Brain (organoid and tissue), 16 donors: ENCODE measurements at places on chromosomes 5 and 9.

- peak; percentile 85 for DNase-seq
Observed at GRCh38 chr5:79513308-79513703, 628 bp downstream of the HOMER1 start.

- no peak for DNase-seq
Observed at GRCh38 chr9:97553141-97553540, 51.7 kb downstream of the TMOD1 start.

DNA sequence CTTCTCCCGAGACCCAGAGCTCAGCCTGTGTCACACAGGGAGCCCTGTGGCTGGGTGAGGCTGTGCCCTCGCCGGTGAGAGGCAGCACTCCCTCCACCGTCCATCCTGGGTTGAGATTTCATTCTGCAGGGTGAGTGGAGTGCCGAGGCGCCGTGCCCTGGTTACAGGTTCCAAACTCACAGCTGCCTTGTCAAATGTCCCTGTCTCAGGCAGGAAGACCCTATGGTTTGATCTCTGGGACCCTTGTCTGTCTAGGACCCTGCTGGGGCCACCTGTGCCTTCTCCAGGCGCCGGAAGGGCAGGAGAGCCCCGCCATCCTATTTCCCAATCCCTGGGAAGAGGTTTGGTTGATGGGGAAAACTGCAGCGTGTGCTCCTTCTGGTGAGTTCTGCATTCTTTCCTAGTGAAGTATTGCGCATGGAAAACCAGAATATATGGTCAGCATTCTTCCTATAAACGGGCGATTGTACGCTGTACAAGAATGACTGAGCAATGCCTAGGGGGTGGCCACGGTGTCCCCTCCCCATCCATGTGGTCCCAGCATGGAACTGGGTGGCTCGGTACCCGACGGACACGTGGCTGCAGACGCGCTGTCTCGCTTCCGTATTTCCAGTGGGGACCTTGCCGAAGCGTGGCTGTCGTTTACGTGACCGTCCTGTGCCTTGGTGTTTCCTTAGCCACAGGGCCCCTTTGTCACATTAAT, 95.9 kb upstream of the COL5A1 start:
- no peak for DNase-seq

- DNase-seq, result no peak
Observed at GRCh38 chr5:80761966-80762365, 107.2 kb upstream of the DHFR start.

- DNase-seq, result no peak
Observed at GRCh38 chr9:2231101-2231500, 216.0 kb downstream of the SMARCA2 start.

DNA sequence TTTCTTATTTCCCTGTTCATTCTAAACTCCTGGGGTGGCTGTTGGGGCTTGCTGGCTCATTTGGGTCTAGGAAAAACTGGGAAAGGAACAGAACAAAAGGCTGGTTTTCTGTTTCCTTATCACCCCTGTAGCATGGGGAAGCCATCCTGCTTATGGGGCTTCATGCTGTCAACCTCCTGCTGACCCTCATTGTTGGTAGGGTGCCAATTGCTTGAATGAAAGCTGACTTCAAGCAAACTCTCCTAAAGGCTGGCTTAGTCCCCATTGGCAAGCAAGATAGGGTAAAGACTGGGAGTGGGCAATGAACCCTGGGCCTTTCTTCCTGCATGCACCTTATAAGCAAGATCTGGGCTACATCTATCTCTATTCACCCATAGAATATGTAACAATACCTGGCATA, 511.6 kb downstream of the DMAC1 start:
- DNase-seq, result no peak

- DNase-seq, result no peak
Observed at GRCh38 chr5:145220481-145220880, 614.7 kb downstream of the PRELID2 start.

- DNase-seq, result no peak
Observed at GRCh38 chr5:38483805-38484398, 72.5 kb downstream of the LIFR start.

DNA sequence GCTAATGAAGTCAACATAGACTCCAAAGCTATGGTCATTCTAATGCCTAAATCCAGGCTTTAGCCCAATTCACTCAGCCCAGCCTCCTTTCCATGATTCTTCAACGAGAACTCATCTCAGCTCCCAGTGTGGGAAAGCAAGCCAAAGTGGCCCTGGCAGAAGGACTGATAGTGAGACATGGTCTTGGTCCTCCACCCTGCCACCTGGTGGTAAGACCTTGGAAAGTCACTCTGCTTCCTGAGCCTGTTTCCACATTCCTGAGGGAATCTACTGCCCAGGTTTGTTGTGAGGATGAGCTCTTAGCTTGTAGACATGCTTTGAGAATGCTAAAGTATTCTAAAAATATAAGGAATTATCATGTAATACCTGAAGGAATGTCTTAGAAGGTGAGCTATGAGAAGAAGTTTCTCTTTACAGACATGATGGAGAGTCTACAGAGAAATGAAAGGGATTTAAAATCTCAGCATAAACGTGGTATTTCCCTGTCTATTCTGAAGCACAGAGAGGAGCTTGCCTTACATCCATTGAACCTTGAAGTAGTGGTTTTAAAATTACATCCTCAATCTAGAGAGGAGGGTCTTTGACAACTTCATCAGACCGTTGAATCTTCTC, 173.5 kb downstream of the TRIM32 start:
- peak; percentile 61 for DNase-seq

- DNase-seq, result peak; percentile 37
Observed at GRCh38 chr5:77129391-77129990, 42.4 kb upstream of the ZBED3 start.

- no peak for DNase-seq
Observed at GRCh38 chr5:170945275-170945674, 83.5 kb downstream of the RANBP17 start.

DNA sequence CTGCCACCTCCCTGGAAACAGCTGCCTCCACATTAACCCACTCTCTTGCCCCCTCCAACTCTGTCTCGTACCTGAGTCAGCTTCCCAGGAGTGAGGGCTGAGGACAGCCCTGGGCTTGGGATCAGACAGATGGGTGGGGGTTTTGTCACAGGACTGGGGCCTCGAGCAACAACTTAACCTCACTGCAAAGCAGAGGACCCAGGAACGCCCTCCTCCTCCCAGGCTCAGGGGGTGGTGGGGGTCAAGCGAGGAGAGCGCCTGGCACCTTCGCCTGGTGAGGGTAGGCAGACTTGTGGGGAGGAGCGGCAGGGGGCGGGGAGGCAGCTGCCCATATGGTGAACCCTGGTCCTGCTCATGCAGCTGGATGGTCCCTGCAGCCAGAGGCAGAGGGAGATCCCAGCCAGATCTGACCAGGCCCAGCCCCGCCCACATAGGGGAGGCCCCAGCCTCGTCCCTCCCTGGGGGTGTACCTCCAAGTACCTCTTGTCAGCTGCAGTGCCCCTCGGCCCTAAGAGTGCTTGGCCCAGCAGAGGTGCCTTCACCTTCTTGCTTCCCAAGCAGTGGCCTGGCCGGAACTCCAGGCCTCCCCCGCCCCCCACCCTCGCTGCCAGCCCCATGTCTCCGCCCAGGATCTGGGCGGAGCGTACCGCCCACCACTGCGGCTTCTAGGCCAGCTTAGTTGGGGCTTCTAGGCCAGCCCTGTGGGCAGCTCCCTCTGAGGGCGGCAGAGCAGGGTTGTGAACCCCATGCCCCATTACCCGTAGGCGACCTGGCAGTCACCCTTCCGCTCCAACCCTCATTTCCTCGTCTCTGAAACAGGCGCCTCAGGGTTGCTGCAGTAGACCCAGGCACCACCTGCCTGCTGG, at the start of gene SARDH:
SARDH (minus strand) TSS at position 579 of the 866 bp plus-strand sequence. CDS start 4,179 bp downstream, outside the sequence.
- DNase-seq, result peak; percentile 61

DNA sequence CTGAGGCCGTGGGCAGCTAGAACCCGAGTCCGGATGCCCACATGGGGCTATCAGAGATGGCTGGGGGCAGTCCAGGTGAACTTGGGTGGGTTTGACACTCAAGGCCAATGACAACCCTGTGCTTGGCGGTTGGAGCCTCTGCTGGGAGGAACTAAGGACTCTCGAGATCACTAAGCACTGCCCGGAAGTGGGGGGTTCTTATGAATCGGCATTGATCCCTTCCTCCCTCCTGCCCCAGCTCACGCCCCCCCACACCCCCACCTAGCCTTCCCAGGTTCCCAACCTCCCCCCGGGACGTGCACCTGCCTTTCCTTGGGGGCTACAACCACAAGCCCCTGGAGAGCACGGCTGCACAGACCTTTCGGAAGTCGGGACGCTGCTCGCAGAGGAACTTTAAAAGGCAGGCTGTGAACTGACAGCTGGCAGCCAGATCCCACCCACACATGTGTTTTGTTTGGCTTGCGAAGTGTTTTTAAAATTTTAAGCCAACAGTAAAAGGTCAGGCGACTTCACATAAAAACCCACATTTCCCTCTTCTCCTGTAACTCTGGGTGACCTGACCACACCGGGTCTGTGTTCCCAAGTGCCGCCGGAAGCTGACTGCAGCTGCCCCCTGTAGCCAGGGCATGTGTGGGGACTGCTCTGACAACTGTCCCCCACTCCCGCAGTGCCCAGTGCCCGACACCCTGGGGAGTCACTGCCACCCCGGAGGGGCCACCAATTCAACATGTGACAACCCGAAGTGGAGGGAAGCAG, 5.1 kb upstream of the RALGDS start:
- no peak for DNase-seq

- DNase-seq, result no peak
Observed at GRCh38 chr9:3241290-3241689, 284.5 kb downstream of the RFX3 start.

GRCh38 chr9:128636024-128636390, 20.6 kb downstream of the DYNC2I2 start:
- no peak for DNase-seq

DNA sequence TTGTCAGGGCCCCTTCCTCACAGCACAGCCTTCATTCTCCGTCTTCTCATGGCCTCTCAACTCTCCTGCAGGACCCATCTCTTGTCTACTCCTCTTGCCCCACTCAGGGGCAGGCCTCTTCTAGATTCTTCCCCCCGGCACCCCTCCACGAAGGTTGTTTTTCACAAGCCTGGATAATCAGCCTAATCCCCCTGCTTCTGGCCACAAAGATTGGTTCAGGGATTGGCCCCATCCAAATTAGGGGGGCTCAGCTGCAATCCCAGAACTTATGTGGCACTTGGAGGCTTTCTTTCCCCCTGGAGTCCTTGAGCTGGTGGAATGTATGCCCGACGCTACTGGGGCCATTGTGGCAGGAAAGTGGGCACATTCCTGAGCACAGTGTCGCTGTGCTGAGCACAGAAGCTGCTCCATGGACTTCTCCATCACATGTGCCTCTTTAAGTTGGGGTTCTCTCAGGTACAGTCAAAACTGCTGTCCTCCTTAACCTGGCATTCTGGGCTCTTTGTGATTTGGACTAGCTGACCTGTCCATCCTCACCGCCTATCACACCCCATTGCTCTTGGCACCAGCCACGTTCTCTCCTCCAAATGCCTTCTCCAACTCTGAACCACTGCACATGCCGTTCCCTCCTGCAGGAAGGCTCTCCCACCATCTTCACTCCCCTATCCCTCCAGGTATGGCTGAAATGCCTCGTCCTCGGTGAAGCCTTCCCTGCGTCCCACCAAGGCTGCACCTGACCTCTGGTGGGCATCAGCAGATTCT, 66.8 kb upstream of the RNF130 start:
- no peak for DNase-seq

DNA sequence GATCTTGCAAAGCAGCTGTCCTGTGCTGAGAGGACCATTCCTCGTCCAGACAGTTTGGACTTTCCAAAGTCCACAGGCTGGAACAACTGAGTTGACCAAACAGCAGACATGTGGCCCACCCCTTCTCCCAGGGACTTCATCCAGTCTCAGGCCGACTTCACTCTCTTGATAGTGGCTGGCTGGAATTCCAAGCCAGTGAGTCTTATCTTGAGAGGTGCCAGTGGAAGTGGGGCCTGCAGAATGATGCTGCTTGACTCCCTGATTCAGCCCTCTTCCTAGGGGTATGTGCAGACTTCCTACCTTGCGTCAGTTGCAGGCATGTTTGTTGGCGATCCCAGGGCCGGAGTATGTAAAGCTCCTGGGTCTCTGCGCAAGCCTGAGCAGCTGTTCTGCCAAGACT, 131.4 kb upstream of the TSLP start:
- no peak for DNase-seq

GRCh38 chr5:74275171-74275992, 365.1 kb downstream of the ENC1 start:
- DNase-seq, result no peak

- DNase-seq, result no peak
Observed at GRCh38 chr5:116824751-116825438, 250.3 kb upstream of the SEMA6A start.

DNA sequence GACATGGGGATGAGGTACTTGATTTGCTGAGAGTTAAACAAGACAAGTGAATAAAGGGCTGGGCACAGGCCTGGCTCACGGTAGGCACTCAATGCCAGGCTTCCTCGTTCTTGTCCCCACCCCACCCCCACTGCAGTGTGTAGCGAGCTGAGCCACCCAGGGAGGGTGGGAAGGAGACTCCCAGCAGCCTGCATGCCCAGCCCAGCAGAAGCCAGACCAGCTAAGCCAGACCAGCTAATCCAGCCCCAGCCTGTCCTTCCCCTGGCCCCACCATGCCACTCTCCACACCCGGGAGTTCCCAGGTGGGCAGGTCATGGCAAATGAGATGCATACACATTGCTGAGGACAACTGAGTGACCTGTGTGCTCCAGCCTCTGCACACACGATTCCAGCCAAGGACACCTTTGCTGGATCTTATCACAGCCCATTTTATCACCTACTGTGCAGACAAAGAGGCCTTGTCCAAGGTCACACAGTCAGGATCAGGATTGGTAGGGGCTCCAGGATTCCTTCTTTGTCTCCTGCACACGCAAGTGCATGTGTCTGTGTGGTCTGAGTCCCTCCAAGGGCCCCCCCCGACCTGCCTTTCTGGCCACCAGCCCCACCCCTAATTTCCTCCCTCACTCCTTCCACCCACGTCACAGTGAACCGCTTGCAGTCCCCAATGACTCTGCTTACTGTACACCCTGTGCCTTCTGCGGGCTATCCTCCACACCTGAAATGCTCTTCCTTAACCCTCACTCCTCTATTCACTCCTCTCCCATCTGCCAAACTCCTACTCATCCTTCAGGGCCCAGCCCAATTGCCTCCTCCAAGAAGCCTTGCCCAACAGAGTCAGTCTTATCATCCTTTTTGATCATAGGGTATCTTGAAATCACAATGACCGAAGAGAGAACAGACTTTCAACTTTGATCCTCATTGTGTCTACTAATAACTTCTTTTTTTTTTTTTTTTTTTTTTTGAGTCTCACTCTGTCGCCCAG, 26.6 kb downstream of the DUSP1 start:
- no peak for DNase-seq

- DNase-seq, result peak; percentile 51
Observed at GRCh38 chr9:38621434-38622287, 1.3 kb upstream of the ANKRD18A start.

- no peak for DNase-seq
Observed at GRCh38 chr5:156589104-156589945, 260.8 kb upstream of the PPP1R2B start.

DNA sequence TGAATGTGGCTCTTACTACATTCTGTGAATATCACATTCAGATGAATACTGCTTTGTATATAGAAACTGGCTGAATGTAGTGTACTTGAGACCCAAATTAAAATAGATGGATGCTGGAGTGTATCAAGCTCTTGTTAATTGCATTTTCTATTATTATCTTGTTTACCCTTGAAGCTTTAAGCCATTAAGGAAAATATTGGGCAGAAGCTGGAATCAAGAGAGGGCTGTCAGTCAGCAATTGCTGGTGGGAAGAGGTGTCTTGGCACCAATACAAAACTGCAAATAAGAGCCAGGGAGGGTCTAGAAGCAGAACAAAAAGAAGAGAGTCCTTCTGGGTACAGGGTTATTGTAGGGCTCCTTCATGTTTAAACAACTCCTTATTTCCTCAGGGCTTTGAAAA, 38.8 kb downstream of the MUSK start:
- peak; percentile 54 for DNase-seq

- no peak for DNase-seq
Observed at GRCh38 chr5:95975703-95976102, 14.1 kb upstream of the ELL2 start.
